NCI-H2081 (cell line): ENCODE measurements at places on chromosomes 12 and 14.

DNA sequence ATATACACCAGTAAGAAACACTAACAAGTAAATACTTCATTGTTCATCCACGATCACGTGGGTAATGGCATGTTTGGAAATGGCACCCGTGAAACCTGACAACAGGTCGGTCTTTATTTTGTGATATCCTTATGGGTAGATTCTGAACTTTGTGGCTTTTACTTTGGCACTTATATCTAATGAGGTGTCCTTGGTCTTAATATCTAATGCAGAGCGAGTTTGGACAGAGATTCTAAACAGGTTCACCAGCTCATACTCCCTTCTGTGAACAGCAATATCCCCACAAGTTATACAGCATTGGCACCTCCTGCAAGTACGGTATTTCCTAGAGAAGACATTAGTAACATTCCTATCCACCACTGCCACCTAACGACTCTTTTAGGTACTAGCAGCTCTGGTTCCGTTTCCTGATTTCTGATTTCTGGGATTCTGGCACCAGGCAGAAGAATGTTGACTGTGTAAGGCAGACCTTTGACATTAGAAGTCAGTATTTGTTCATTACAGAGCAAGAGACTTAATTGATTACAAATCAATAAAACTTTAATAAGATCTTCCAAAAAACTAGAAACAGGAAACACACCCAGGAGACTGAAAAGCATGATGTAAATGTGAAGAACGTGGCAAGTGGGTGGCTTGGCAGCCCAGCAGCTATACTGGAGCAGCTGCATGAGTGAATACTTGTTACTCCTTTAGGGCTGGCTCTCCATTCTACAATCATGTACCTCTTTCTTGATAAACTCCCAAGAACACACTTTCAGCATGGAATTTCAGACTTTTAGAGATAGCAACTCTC, 2.5 kb downstream of the ANG start:
- peak; percentile 67 for DNase-seq

- no peak for DNase-seq
These were observed 479.3 kb downstream of the SLC16A7 start for GRCh38 chr12:60075091-60075490.

- DNase-seq = peak; percentile 49
These were observed 17.4 kb downstream of the TMPO start for GRCh38 chr12:98532687-98533304.

DNA sequence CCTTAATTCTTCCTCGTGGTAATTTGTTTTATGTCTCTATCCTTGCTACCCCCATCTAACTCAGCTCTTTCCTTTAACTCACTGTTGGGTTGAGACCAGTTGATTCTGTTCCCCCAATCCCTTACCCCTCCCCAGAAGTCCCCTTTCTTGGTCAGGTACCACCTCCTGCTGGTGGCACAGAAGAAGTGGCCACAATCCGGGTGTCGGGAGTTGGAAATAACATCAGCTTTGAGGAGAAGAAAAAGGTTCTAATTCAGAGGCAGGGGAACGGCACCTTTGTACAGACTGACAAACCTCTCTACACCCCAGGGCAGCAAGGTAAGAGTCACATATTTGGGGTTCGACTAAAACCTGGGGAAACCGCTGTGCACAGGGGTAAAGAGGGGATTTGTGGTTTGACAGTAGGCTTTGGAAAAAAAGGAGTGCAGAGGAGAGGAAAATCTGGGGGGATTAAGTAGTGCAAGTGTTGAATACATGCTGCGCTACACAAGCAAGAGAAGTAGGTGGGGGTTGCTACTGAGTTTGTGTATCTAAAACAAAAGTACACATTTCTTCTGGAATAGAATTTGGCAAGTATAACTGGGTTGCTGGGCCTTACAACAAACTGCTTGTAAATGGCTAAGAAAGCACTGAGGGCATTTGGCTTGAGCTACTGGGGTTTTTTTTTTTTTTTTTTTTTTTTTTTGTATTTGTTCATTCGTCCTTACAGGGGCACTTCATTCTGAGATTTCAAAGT, 1.3 kb downstream of the A2ML1 start:
- no peak for DNase-seq

DNA sequence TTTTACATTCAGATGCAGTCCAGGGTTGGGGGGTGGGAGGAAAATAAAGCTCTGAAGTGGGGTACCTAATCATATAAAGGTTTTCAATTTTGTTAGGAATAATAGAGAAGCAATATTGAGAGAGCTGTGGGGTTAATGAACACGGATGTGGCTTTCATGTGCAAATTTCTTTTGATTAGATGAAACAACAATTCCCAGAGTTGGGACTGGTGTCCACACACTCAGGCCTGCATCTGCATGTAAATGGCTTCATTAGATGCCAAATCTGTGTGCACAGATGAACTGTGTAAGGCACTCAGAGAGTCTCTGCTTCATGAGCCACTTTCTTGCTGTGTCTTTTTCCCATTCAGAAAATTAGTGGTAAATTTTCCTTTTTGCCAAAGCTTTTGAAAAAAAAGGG, 377.1 kb upstream of the NOVA1 start:
- no peak for DNase-seq

- DNase-seq = no peak
These were observed 269.0 kb downstream of the KCNH5 start for GRCh38 chr14:62776300-62776699.

- DNase-seq = peak; percentile 90
These were observed 145.6 kb upstream of the NAV3 start for GRCh38 chr12:77685112-77685511.

- no peak for DNase-seq
These were observed 1.5 kb upstream of the KRT7 start for GRCh38 chr12:52231305-52232202.

DNA sequence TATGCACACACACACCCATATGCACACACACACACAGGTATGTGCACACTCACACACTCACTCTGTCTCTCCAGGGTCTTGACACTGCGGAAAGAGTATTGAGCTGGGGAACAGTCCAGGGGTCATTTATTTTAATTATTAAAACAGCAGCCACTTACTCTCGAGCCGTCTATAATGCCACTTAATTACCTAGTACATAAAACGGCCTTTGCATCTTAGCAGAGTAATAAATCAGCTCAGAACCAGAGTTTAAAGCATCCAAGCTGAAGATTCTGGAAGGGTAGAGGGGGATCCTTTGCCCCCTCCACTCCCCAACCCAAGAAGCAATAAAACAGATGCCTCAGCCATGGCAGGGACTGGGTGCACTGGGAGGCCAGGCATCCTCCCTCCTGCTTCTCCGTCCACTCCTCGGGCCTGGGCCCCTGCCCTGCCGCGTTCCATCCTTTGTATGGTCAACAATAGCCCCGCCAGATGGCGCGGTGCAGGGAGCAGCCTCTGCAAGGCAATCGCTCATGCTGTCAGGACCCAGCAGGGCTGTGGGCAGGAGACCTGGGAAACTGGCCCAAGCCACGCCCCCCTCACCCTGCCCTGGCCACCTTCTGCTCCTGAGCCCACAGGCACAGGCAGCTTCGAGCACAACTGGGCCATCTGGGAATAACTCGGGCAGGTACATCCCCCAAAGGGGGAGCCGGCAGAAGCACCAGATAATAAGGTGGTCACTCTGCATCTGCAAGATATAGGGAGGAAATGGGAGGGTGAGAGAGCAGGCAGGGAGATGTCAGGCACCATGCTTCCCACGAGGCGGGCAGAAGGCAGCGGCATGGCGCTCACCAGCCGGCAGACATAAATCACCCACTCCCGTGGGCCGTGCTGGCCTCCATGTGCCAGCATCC, 40.9 kb downstream of the CCDC85C start:
- peak; percentile 76 for DNase-seq

DNA sequence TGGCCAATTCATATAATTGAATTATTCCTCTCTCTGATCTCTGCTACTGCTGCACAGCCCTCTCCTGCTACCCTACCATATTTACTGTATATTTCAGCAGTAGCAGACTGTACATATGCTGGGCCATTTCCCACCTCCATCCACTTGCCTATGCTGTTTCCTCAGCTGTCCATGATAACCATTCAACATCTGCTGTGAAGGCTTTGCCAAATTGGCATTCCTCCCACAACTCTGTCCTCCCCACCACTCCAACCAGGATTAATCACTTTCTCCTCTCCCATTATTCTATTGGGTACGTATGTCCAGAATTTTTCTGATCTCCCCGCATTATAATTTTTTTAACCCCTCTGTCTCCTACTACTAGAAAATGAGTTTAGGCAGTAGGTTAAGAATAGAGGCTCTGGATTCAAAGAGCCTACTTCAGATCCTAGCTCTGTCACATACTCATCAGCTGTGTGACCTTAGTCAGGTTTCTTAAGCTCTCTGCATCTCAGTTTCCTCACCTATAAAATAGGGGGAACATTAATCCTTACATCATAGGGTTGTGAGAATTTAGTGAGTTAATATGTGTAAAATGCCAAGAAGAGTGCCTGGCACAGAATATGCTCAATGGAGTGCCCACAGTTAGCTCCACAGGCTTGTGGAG, 123.3 kb downstream of the KICS2 start:
- peak; percentile 90 for DNase-seq

DNA sequence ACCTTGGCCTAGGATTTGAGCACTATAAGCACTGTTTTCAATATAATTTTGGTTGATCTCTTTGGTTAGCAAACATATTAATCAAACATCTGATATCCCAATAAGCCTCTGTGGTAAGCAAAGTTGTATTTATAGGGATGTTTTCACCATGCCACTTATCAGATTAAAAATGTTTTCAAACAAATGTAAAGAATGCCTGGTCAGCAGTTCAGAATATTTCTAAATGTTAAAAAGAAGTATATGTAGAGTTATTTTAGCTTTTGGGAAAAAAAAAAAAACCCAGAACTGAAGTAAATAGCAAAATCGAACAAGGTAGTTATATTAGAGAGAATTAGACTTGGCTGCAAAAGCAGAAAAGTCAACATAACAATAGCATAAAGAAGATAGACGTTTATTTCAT, 3.9 kb downstream of the NAV3 start:
- no peak for DNase-seq

DNA sequence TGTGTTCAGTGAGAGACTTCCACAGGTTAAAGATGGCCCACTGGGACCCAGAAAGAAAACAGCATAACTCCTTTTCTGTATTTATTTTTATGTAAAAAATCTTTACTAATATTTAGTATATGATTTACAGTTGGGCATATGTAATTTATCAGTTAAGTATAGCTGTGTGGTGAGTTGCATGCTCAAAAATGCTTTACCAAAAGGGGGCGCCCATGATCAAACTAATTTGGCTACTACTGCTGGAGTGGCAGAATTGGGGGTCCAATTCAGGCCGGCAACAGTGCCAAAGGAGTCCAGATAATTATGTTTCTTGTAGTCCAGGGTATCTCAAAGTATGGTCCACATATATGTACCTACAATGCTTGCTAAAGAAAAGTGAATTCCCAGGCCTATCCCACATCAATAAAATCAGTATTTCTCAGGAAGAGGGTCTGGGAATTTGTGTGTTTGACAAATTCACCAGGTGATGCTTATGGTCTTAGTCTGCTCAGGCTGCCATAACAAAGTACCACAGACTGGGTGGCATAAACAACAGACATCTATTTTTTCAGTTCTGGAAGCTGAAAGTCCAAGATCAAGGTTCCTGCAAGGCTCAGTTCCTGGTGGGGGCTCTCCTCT, 152.0 kb downstream of the KTN1 start:
- peak; percentile 39 for DNase-seq

DNA sequence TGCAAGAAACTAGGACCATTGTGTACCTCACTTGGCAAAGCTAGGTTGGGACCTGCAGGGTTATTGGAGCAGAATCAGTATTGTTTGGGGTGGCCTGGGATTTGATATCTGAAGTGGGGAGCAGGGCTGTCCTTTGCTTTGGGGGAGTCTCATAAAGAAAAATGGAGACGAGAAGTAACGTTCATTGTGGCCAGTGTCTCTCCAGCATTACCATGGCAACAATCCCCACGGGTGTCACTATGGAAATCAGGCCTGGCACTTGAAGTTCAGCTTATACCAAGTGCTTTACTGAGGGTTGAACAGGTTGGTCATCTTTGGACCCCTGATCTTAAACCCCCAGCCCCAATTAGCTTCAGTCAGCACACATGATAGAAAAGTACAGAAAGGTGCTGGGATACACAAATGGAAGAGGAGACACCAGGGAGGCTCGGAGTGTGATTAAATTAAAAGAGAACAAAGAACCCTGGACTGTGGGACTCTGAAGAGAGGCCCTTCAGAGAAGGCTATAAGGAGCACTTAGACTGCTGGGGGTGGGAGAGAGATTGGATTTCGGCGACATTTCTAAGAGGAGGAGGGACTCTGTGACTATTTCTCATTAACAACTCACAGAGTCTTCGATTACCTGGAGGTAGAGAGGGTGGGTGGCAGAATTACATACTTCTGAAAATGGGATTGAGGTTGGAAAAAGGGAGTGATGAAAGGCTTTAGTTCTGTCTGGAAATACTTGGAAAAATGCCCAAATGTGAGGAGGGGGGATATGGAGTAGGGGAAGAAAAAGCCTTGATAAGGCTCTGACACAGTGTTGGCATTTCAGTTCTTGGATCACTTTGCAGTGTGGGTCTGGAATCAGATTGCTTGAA, 3.7 kb downstream of the KIF5A start:
- DNase-seq = no peak

DNA sequence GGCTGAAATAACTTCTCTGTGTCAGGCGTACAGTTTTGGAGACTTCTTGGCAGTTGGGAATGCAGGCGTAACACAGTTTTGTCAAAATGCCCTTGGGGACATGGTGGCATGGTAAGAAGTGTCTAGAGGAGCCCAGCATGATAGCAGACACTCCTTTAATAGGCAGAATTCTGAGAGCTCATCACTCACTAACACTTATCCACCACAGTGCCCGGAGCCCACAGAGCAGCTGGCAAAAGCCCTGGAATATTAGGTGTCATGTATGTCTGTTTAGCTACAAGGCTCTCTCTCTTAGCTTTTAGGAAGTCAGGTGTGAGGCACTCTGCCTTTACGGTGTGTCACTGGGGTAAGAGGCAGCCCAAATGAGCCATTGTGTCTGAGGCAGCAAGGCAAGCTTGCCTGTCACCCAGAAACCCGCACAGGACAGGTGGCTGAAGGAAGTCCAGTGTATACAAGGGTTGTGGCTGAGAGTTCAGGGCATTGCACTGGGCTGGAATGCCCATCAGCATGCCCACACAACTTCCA, 96.3 kb downstream of the ESRRB start:
- DNase-seq = no peak

DNA sequence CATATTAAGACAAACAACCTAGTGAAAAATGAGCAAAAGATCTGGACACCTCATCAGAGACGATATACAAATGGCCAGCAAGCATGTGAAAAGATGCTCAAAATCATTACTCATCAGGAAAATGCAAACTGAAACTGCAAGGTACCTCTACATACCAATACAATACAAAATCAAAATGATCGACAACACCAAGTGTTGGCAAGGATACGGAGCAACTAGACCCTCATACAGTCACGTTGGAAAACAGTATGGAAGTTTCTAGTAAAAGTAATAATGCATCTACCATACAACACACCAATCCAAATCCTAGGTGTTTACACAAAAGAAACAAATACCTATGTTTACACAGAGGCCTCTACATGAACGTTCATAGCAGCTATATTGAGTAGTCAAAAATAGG, 99.9 kb downstream of the IPO8 start:
- DNase-seq = no peak

- no peak for DNase-seq
These were observed 109.5 kb downstream of the LGMN start for GRCh38 chr14:92638904-92639303.
